ENCODE measurements at places on chromosomes 6 and 20.

- no peak for DNase-seq
These were observed 5.8 kb upstream of the HEY2 start for GRCh38 chr6:125743604-125744003.

GRCh38 chr6:36023996-36024795 is at the start of gene SLC26A8:
Gene SLC26A8, minus strand, starts transcription at chr6:36024641. Its CDS starts 4,934 bp downstream, at chr6:36019707.
- no peak for DNase-seq

DNA sequence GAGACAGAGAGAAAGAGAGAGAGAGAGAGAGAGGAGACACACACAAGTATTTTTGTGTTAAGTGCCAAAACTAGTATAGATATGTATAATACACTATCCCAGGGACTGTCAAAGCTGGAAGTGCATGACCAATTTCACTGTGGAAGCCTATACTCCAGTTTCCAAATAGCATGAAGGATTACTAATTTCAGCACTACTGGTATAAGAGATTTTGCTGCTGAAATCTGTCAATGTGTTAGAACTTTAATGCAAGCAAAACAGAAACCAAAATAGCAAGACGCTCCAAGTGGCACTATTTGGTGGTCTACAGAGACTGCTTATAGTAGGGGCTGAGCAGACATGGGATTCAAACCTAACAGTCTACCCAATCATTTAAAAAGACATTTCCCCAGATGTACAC is 284.8 kb downstream of the BTBD9 start:
- DNase-seq: no peak

- no peak for DNase-seq
These were observed 2.8 kb downstream of the VARS1 start for GRCh38 chr6:31792761-31793171.

DNA sequence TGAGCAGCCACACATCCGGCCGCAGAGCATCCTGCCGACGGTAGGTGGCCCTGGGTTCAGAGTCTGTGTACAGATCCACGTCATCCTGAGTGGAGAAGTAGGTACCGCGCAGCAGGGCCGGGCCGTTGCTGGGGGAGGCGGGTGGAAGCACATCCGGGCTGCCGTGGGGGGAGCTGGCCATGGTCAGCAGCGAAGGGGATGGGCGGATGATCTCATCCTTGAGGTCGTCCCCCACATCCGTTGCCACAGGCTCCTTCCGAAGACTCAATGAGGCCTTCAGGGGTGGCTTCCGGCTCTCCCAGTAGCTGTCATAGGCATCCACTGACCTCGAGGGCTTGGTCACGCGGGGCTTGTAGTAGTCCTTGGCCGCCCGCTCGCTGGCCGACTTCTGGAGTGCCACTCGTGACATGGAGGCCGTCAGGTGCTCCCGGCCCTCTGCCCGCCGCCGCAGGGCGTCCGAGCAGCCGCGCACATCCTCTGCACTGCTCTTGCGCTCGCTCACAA is 9.2 kb downstream of the SPATA2 start:
- no peak for DNase-seq

DNA sequence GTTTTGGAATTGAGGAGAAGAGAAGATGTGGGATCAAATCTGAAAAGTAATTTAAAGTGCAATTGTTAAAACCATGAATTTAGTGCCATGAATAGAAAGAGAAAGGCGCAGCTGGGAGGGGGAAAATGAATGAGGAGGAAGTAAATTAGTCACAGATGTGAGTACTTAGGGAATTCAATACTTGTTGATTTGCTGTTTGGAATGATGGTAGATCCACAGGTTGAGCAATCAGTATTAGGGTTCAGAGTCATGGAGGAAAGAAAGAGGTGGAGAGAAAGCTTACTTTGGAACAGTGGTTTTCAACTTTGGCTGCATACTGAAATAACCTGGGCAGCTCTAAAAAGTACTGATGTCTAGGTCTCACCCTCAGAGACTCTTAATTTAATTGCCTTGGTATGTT is 229.7 kb upstream of the ASCC3 start:
- DNase-seq: peak; percentile 15

- no peak for DNase-seq
These were observed 21.4 kb upstream of the MYL9 start for GRCh38 chr20:36519944-36520343.

GRCh38 chr6:106525107-106525881 is 104.0 kb downstream of the RTN4IP1 start:
- no peak for DNase-seq

DNA sequence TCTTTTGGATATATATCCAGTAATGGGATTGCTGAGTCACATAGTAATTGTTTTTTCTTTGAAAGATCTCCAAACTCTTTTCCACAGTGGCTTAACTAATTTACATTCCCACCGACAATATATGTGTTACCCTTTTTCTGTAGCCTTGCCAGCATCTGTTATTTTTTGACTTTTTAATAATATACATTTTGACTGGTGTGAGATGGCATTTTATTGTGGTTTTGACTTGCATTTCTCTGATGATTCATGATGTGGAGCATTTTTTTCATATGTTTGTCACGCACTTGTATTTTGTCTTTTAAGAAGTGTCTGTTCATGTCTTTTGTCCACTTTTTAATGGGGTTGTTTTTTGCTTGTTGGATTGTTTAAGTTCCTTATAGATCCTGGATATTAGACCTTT is 58.9 kb upstream of the OPRM1 start:
- DNase-seq: no peak

DNA sequence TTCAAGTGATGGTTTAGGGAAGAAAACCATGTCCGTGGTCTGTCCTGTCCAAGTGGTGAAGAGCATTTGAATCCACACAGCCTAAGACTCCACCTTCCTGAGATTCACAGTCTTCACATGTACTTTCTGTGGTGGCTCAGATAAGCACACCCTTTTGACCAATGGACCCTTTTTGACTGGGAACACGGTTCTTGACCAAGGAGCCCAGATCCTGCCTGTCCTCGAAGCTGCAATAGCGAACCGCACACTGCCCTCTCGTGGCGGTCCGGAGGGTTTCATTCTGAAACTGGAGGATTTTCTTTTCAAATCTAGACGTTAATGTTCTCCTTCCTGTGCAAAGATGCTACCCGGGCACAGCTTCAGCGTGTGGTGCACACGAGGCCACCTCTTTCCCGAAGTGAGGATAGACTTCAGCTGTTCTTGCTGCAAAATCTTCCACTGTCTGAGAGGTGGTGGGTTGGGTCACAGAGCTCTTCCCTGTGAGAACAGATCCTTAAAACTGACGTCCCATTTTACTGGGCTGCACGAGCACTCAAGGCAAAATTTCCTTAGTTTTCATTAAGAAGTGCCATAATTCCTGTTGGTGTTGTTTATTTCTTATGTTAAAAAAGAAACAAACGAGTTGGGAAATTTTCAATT is 90.5 kb downstream of the SYNJ2 start:
- no peak for DNase-seq

- no peak for DNase-seq
These were observed 253.4 kb downstream of the TAF4 start for GRCh38 chr20:61812121-61812844.

DNA sequence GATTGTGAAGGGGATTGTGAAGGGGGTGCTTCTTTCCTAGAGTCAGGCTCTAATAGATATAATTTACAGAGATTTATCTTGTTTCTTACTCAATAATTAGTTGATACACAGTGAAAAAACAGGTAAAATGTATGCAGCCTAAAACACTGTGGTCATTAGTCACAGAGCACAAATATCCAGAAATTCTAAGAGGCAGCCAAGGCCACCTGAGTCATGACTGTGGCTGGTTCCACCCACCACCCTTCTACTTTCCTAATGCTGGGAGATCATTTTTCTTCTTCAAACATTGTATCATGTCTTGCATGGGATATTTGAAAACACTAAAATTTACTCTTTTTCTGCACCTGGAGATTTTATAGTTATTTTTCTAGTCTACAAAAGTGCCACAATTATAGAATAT is 181.6 kb downstream of the OTOR start:
- DNase-seq: no peak

- no peak for DNase-seq
These were observed 1.8 kb downstream of the PKIG start for GRCh38 chr20:44584162-44584561.

- DNase-seq: no peak
These were observed 185 bp upstream of the TNFRSF6B start for GRCh38 chr20:63696306-63696627.

DNA sequence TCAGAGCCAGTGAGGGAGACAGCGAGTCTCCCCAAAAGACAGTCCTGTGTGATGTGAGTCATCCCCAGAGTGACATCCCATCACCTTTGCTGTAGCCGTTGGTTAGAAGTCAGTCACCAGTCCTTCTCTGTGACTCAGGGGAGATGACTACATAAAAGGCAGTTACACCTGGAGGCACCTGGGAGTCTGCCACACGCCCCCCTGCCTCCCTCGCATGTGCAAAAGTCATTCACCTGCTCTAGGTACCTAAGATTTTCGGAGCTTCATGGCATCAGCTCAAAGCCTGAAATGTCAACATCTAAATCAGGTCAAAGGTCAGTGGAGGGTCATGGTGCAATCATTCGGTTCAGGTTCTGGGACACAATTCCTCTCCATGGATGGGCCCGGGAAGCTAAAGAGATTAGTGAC is 50.3 kb downstream of the PRR18 start:
- no peak for DNase-seq

GRCh38 chr20:63973636-63974401 is 4.1 kb upstream of the ZNF512B start:
- DNase-seq: peak; percentile 32

DNA sequence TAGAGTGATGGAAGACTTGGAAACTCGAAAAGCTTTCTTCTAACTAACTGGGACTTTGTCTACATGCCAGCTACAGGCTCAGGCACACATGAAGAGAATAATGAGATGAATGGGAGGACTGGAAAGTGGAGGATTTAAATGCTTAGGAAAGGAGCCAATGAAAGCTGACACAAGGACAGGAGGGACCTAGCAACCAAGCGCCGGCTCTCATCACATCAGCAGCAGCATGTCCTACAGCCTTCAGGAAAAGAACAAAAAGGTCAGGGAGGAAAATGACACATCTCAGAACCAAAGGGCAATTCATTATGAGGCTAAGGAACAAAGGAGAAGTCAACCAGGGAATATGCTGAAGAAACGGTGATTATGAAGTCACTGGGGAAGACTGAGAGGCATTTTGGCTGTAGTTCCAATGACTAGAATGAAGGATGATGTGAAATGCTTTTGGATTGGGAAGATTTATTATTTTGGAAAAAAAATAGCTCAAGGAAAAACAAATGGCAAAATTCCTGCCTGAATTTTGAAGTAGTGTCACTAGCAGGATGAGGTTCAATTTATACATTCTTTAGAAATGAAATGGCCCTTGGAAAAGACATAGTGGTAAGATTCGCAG is 5.7 kb downstream of the BACH2 start:
- no peak for DNase-seq

GRCh38 chr20:53814060-53814459 is 220.4 kb upstream of the ZNF217 start:
- DNase-seq: no peak

- DNase-seq: no peak
These were observed 226.5 kb upstream of the CITED2 start for GRCh38 chr6:139600919-139601475.

DNA sequence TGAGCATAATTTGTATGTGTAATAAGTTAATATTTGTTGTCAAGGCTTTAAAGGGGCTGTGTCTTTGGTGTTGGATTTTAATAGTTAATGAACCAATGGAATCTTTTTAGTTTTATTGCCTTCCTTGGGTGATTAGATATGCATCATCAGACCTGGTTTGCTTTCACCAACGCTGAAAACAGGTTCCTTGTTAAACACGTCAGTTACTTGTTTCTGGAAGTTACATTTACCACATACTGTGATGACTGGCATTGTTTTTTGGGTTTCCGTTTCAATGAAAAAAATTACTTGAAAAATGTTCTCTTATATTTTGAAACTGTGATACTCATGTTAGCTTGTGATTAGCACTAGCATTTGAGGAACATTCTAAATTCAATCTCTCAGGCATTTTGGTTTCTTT is 58.6 kb upstream of the RNF144B start:
- no peak for DNase-seq

DNA sequence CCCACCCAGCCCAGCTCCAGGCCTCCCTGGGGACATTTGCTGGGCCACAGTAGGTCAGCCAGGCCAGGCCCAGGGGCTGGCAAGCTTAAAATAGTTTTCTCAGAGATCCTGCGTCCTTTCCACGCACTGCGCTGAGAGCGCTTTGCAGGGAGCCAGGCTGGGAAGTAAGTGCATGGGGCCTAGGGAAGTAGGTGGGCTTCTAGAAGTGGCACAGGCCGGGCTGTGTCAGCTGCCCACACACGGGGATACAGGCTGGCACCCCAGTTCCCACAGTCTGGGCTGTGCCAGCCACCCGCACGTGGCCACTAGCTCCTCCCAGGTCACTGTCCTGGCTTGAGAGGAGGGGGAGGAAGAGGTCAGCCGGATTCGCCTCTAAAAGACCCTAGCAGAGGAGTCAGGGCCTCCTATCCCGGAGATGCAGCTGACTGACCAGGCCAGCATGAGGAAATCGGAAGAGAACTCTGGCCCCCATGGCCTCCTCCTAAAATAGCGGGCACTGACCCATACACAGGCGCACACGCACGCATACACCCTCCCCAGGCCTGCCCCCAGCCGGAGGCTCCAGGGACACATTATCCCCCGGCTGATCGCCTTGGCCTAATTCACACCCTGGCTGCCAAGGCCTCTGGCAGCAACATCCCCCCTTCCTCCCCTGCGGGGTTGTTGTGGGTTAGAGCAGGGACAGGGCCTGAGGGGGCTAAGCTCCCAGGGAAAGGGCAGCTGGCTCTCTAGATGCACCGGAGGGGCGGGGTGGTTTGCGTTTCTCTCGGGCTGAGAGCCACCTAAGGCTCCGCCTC is 5.4 kb downstream of the SLCO4A1 start:
- no peak for DNase-seq

GRCh38 chr6:101883505-101883904 is 490.0 kb downstream of the GRIK2 start:
- DNase-seq: no peak

GRCh38 chr6:121522771-121523386 is 87.4 kb downstream of the GJA1 start:
- DNase-seq: no peak

GRCh38 chr6:170010665-170011203 is 259.3 kb downstream of the ERMARD start:
- no peak for DNase-seq

- DNase-seq: no peak
These were observed 59.8 kb downstream of the DOP1A start for GRCh38 chr6:83127258-83127657.

- DNase-seq: no peak
These were observed 248.6 kb downstream of the KHDRBS2 start for GRCh38 chr6:62037445-62037844.

- no peak for DNase-seq
These were observed 48.7 kb downstream of the KCTD20 start for GRCh38 chr6:36491378-36491965.

DNA sequence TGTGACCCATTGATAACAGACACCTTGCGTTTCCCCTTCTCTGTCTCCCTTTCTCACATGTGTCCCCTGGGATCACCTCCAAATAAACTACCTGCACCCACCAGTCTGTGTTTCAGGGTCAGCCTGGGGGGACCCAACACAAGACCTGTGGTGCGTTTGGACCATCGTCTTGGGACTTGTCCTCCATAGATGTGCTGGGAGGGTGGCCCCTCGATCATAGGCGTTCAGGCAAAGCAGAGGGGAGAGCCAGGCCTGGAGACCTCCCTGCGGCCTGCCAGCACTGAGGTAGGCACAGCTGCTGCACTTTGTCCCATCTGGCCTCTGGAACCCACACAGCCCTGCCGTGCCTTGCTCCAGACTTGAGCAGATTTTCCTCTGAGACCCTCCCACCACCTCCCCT is 18.1 kb downstream of the CST9 start:
- DNase-seq: no peak

GRCh38 chr20:61855286-61855685 is 210.4 kb downstream of the TAF4 start:
- no peak for DNase-seq

- no peak for DNase-seq
These were observed 1.2 kb upstream of the ZNF76 start for GRCh38 chr6:35258336-35258735.

- peak; percentile 89 for DNase-seq
These were observed 881 bp downstream of the BICRAL start for GRCh38 chr6:42782689-42783176.
